ENCODE measurements at places on chromosomes 16 and 17. TPM values are rescaled to one million over a fixed set of nuclear protein-coding genes. Genes with fewer than 3 reads are reported as not detected.

Gene CHMP6
- 9.2 TPM for total RNA-seq

Gene CES3
- total RNA-seq = 1.3 TPM

Gene MEOX1
- not detected for total RNA-seq

Gene TSNAXIP1
- 1.2 TPM for total RNA-seq

Gene TEKT5
- 0.26 TPM for total RNA-seq

Gene KCNAB3
- 0.33 TPM for total RNA-seq

- DNase-seq = no peak
These were observed 444 bp downstream of the HELZ start for GRCh38 chr17:67244431-67245072.

DNA sequence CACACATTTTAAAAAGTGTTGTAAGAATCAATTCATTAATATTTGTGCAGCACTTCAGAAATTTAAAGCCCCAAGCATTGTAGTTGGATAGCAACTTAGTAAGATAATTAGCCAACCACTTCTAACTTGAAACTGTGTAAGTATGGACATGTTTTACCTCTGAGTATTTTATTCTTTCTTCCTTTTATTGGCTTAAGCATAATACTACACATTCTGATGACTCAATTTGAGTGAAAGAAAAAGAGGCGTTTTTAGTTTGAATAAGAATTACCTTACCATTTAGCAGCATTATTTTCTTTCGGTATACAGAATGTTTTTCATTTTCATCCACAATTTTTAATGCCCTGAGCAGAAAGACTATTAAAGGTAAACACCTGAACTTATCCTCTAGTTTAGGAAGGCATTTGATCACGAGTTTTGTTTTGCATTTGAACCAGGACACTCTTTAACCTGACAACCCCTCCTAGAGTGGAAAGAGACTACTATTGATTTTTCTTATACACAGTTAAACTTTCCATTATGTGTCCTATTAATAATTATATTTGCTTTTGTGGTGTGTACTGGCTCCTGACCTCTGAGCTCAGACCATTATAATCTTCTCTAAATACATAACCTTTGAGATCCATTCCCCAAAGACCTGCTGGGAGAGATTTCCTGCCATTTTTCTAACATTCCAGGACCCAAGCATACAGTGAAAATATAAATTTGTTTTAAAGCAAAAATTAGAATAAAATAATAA is 9.2 kb downstream of the NACA2 start:
- DNase-seq = no peak

GRCh38 chr17:72916991-72917390 is 175.5 kb downstream of the SLC39A11 start:
- DNase-seq = no peak

DNA sequence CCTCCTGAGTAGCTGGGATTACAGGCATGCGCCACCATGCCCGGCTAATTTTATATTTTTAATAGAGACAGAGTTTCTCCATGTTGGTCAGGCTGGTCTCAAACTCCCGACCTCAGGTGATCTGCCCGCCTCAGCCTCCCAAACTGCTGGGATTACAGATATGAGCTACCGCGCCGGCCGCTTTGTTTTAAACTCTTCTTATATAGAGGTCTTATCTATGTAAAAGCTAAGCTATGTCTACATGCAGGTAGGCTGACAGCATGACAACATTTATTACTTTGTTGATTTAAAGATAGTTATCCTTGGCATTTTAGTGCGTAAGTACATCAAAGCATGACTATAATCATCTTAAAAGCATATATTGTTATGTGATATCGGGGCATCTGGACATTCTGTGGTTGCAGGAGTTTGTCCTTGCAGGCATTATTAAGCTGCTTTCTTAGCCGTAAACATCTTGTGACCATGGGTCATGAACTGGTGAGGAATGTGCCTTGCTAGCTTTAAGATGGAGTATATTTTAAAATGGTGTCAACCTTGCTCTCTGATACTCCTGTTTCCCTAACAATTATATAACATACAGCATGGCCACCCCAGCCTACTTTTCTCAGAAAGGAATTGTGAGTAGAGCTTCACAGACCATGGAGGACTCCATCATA is 45.8 kb upstream of the TAOK1 start:
- DNase-seq = no peak

GRCh38 chr16:22417019-22417418 is 42.6 kb upstream of the CDR2 start:
- no peak for DNase-seq

- no peak for DNase-seq
These were observed 43.6 kb downstream of the RPA1 start for GRCh38 chr17:1873418-1873817.

DNA sequence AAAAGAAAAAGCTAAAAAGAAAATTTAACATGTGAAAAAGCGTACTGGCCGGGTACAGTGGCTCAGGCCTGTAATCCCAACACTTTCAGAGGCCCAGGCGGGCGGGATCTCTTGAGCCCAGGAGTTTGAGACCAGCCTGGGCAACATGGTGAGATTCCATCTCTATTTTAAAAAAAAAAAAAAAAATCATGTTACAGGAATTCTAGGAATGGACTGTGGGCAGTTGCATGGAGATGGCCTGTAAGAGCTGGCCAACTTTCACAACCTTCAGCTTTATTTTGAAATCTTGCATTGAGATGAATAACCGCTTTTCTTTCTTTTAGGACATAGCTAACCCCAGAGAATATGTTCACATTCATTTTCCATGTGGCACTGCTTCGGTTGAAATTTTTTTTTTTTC is 8.2 kb upstream of the CIAO3 start:
- DNase-seq = peak; percentile 55

GRCh38 chr17:82257473-82257872 is 16.0 kb downstream of the CSNK1D start:
- DNase-seq = peak; percentile 33

- peak; percentile 4 for DNase-seq
These were observed 104.7 kb downstream of the MRM1 start for GRCh38 chr17:36705874-36706731.

GRCh38 chr17:80645706-80646325 is 101.2 kb downstream of the RPTOR start:
- no peak for DNase-seq

GRCh38 chr16:82960918-82961317 is 334.1 kb downstream of the CDH13 start:
- no peak for DNase-seq

GRCh38 chr17:12107905-12108304 is 87.2 kb downstream of the MAP2K4 start:
- DNase-seq = peak; percentile 46

DNA sequence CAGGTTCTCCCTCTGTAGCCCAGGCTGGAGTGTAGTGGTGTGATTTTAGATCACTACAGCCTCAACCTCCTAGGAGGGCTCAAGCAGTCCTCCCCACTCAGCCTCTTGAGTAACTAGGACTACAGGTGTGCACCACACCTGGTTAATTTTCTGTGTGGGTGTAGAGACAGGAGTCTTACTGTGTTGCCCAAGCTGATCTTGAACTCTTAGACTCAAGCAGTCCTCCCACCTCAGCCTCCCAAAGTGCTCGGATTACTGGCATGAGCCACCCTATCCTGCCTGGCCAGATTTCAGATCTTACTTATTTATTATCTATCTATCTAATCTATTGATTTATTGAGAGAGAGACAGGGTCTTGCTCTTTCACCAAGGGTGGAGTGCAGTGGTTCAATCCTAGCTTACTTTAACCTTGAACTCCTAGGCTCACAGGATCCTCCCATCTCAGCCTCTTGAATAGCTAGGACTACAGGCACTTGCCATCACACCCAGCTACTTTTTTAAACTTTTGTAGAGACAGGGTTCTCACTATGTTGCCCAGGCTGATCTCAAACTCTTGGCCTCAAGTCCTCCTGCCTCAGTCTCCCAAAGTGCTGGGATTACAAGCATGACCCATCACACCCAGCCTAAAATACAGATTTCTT is 61.8 kb downstream of the TUBD1 start:
- DNase-seq = no peak

DNA sequence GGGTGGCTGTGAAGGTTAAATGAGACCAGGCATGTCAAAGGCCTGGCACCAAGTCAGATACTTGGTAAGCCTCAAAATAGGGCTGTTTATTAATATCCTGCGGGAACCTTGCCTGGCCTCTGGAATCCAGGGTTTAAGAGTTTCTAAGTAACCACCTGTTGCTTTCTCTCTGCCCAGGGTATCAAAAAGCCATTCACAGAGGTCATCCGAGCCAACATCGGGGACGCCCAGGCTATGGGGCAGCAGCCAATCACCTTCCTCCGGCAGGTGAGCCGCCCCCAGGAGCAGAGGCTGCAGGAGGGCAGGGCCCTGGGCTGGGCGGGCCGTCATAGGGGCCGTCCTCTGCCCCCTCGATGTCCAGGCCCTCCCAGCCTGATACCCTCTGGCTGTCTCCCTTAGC is 13.3 kb downstream of the GPT2 start:
- DNase-seq = no peak

DNA sequence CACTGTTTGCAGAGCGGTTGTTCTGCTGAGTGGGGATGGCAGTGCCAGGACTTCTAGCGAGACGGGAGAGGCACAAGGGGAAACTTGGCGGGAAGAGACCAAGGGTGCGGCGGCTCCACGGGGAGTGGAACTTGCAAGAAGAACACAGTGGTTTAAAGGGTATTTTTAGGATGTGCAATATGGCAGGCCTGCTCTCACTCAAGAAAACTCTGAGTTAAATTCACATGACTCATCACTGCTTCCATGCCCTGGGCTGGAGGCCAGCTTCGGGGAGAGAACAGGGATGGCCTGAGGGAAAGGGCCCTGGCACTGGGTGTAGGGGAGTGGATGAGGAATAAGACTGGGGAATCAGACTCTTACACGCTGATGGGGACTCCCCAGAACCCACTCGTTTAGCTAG is 13.3 kb upstream of the CD300LD start:
- DNase-seq = peak; percentile 31

- no peak for DNase-seq
These were observed 4.6 kb downstream of the CIITA start for GRCh38 chr16:10881479-10882030.

GRCh38 chr16:2468233-2468724 is 2.8 kb upstream of the NTN3 start:
- DNase-seq = no peak

DNA sequence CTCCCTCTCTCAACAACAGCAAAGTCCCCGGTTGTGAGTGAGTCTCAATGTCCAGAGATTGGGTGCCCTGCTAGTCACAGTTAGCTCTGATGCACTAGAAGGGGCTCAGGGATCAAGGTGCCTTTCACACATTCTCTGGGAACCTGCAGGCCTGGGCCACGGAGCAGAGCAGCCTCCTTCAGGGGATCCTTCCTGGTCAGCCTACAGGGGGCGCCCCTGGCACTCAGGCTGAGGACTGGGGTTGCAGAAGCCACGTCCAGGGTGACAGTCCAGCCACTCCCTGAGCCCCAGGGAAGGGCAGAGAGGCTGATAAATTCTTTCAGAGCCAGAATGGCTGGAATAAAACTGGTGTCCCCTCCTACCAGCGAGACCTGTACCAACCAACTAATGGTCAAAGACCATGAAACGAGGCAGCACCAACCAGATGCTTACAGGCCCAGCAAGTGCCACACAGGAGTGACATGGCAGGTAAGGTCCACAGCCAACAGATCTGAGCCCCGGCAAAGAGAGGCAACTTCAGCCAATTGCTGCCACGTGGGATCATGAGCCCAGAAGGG is 43.5 kb downstream of the ST3GAL2 start:
- DNase-seq = peak; percentile 42

- DNase-seq = no peak
These were observed 21.9 kb upstream of the GPRC5C start for GRCh38 chr17:74410001-74410443.

GRCh38 chr16:22229889-22230288 is 23.8 kb downstream of the EEF2K start:
- no peak for DNase-seq

DNA sequence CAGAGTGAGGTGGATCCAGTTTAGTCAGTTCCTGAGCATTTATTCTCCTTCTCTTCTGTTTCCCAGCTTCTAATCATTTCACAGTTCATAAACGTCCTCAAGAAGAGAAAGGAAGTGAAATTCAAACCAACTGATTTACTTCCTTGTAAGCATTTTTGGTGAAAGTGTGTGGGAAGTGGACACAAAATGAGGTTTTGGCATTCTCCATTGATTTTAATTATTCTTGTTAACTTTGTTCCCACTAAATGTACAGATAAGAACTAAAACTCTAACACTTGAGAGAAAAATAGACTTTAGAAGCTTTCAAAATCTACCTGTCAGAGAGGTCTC is 42.7 kb upstream of the CORO6 start:
- no peak for DNase-seq

- peak; percentile 66 for DNase-seq
These were observed at the start of gene ZFHX3 for GRCh38 chr16:73047536-73048291. Gene ZFHX3, minus strand, starts transcription at chr16:73048128. Its CDS starts 87,983 bp downstream, at chr16:72960145.

DNA sequence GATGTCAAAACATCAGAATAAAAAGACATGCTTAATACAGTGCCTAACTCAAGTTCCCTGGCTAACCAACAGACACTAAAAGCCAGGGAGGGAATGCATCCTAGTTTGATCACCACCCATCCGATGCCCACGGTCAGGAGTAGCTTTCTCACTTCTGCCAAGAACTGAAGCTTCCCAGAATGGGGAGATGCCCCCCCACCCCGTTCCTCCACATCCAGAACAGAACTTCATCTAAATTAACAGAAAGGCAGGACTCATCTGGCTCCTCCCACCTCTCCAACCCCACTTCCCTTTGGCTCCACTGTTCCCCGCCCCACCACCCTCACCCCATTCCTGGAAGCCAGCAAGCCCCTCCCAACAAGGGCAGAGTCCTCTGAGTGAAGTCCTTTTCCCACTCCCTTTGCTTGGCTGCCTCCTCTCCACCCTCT is 33.7 kb downstream of the GDE1 start:
- no peak for DNase-seq

GRCh38 chr16:2769100-2769529 is 8.0 kb downstream of the ELOB start:
- DNase-seq = no peak

GRCh38 chr16:49194537-49195236 is 87.0 kb downstream of the CBLN1 start:
- no peak for DNase-seq

- no peak for DNase-seq
These were observed 19.4 kb downstream of the RARA start for GRCh38 chr17:40328386-40328766.

DNA sequence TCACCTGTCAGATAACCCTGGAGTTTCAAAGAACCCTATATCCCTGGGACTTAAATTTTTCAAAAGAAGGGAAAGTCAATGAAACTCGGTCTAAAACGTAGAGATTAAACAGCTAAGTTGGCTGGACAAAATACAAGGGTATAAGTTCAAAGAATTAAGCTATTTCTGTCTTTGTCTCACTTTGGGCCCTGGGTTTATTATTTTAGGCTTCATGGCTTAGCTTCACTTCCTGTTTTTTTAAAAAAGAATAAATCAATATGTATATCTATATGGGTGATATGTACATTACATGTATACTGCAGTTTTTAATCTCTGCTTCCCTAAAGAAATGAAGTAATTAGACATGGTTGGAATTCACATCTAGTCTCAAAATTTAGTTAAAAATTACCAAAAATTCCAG is 132.3 kb downstream of the TRIM37 start:
- no peak for DNase-seq

- DNase-seq = no peak
These were observed 79.7 kb downstream of the PLD6 start for GRCh38 chr17:17126131-17127110.
